Pulmonary artery endothelial cell (primary cell): ENCODE measurements at places on chromosomes 4 and X.

DNA sequence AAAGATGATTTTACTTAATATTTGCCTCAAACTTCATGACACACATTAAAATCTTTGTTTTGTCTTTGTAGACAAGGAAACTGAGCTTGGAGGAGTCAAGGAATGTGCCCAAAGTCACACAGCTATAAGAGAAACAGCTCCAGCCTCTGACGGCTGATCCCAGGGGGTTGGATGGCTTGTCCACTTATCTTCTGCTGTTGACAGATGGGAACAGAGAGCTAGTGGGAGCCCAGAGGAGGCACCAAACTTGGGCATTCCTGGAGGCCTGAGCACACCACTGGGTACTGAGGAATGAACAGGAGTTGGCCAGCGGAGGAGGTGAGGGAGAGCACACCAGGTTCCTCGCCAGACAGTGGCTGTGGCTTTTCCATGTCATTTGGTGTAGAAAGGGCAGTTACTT is 56.4 kb upstream of the GPR78 start:
- no peak for DNase-seq

GRCh38 chrX:133175162-133175561 is 43.0 kb downstream of the TFDP3 start:
- DNase-seq, result no peak

DNA sequence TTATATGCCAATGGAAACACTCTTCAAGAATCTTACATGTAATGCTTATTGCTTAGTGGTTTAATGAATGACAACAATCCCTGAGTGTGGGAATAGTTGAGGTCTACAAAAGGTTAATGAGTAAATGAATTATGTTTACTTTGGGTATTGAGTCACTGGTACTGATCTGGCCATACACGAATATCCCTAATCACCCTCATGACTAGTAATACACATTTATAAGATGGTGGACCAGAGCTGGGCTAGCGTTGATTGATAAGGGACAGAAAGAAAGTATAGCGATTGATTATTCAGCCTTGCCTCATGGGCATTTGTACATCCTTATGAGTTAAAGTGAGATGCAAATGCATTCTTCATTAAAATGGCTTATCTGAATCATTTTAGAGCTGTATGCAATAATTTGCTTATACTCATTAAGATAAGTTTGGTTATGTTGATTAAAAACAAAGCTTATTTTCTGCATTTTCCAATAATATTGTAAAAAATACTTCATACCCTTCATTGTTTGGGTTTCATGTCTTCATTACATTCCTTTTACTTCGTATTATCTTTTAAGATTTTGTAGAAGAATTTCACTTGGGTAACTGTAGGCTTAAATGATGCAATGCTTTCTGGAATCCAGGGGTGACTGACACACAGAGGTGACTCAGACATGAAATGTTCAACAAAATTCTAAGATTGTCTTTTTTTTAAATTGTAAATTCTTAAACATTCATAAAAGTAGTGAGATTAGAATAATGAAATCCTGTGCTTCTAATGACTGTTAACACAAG is 47.4 kb downstream of the FGF2 start:
- DNase-seq, result no peak

GRCh38 chr4:25439918-25440477 is 62.9 kb downstream of the ANAPC4 start:
- peak; percentile 50 for DNase-seq

- DNase-seq, result no peak
Observed at GRCh38 chr4:1402021-1402515, 4.2 kb downstream of the NKX1-1 start.

GRCh38 chrX:13852001-13852695 is 35.3 kb upstream of the GPM6B start:
- DNase-seq, result no peak

GRCh38 chr4:98544141-98544817 is 114.1 kb downstream of the TSPAN5 start:
- DNase-seq, result no peak

- no peak for DNase-seq
Observed at GRCh38 chrX:12563121-12563520, 228.1 kb upstream of the PRPS2 start.

- DNase-seq, result no peak
Observed at GRCh38 chr4:176084769-176085168, 19.1 kb downstream of the WDR17 start.

- no peak for DNase-seq
Observed at GRCh38 chr4:7649741-7650531, 215.2 kb upstream of the PSAPL1 start.

GRCh38 chr4:45082101-45082500 is 355.7 kb upstream of the GNPDA2 start:
- no peak for DNase-seq

DNA sequence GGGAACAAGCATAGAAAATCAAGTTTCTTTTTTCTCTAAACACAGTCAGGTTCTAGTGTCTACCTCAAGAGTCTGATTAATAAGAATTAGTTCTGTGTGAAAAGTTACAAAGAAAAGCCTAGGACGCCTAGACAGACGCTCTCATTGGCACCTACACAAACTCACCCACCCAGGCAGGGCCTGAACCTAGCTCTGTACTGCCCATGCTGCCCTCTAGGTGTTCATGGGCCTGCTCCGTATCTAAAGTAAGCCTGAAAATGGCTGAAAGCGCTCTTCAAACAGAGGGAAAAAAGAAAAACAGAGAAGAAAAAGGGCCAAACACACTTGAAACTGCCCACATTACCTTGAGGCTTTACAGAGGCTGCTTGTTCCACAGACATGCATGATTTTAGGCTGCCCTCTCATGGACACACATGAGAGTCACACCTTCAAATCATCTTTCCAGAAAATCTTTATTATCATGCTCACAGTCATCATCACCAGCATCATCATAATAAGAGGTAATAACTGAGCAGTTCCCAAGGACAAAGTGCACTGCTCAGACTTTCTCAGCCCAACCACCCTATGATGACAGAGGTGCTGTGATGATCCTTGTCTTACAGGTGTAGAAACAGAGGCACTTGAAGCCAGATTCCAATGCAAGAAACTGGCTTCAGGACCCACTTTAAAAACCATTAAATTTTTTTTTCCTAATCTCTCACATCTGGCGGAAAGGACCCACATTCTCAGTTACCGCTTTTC is 49.6 kb downstream of the MAP7D2 start:
- DNase-seq, result no peak

DNA sequence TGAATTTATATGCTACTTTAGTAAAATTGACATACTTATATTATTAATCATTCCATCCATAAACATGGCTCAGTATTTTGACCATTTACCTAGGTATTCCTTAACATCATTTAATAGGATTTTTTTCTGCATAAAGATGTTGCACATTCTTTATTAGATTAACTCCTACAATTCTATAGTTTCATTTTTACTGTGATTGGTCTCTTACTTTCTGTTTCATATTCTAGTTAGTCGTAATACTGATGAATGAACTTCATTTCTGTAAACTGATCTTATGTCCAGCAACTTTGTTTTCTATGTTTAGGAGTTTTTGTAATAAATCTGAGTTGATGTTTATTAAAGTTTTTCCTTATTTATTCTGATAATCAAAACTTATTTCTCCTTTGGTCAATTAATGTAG is 278.2 kb upstream of the CXXC4 start:
- DNase-seq, result no peak

GRCh38 chrX:9482837-9483236 is 18.0 kb downstream of the TBL1X start:
- no peak for DNase-seq

GRCh38 chr4:176539785-176540175 is 220.0 kb downstream of the SPCS3 start:
- no peak for DNase-seq

- no peak for DNase-seq
Observed at GRCh38 chr4:57614257-57614932, 504.2 kb upstream of the IGFBP7 start.

- DNase-seq, result no peak
Observed at GRCh38 chr4:38133711-38134480, 173.7 kb downstream of the PTTG2 start.

DNA sequence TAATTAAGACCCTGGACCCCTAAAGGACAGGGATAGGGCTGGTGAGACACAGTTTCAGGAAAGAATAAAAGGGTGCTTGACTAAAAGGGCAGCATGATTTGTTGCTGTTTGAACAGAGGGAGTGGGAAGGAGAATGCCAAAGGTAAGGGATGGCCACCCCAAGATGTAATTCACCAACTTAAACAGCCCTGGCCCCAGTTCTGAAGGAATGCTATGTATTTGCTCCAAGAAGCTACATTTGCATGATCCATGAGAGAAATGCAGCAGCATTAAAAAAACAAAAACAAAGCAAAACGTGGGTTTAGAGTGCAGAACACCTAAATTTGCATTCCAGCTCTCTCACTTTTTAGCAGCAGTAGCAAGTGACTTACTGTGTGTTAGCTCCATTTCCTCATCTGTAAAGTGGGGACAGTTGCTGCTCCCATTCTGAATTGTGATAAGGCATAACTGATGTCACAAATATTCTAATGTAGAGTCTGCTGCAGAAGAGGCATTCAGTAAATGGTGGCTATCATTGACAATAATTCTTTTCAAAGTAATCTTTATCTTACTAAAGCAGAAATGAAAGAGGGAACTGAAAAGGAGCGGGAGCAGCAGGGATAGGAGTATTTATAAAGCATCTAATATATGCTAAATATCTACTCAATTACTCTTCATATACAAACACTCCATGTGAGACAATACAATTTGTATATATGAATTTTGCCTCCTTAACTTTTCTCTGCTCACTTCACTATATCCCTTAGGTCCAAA is 115.8 kb downstream of the PPARGC1A start:
- no peak for DNase-seq

- DNase-seq, result no peak
Observed at GRCh38 chr4:56680266-56680665, 830 bp downstream of the HOPX start.

GRCh38 chrX:74492720-74493201 is 71.5 kb downstream of the SLC16A2 start:
- DNase-seq, result no peak

DNA sequence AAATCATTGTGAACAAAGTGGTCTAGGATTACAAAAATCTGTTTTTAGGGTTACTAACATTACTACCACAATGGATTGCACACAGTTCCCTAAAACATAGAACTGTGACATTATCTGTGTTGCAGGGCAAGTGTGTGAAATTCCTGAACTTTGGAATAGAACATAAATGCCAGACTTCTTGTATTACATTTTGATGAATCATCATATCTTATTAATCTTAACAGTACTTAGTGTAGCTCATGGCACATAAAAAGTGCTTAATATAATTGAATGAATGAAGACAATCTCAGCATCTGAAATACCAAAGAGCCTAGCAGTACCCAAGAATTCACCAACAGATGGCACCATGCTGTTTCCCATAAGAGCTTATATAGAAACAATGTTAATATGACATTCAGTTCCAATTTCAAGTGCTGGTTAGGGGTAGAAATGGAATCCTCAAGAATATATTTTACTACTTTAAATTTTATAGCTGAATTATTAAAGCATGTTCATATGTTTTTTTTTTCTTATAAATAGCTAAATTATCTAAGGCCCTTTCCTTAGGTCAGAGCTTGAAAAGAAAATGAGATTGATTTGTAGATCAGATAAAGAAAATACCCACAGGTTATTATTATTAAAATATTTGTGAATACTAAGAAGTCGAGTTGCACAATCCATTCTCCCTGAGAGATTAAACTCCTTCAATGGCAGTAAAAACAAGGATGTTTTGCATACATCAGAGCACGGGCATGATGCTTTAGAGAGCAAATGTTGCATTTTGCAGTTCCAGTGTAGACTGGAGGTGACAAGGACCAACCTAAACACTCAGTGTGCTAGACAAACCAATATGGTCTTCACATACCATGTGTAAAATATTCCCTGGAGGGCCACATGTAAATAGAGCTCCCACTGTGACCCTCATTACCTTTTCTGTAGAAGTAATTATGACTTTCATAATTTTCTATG is 25.7 kb upstream of the SHISA3 start:
- peak; percentile 49 for DNase-seq

- no peak for DNase-seq
Observed at GRCh38 chr4:57065730-57066482, 44.3 kb downstream of the IGFBP7 start.

DNA sequence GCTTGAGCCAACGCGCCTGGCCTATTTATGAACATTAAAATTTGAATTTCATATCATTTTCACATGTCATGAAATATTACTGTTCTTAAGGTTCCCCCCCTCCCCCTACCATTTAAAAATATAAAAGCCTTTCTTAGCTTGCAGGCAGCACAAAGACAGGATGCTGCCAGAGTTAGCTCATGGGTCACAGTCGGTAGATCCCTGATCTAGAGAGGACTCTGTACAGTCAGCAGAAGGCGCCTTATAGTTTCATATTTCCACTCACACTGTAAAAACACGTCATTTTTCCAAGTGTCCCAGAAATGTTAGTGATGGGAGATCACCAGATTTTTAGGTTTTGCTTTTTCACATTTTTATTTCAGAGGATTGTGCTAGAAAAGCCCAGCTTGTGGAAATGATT is 12.2 kb downstream of the NOCT start:
- no peak for DNase-seq

DNA sequence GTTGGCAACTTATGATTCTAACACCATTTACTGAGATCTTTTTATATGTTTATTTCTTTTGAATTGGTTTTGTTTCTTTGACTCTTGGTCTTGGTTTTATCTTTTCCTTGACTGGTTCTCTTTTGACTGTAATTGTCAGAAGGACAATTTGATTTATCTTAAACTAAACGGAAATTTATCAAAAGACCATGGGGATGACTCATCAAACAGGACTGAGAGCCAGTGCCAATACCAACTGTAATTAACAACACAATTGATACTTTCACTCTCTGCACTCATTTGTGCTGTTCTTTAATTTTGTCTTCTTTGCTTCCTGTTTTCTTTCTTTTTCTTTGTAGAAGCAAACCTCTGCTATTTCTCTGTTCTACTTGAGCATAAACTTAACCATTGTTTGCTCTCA is 776.8 kb downstream of the CCSER1 start:
- peak; percentile 4 for DNase-seq

DNA sequence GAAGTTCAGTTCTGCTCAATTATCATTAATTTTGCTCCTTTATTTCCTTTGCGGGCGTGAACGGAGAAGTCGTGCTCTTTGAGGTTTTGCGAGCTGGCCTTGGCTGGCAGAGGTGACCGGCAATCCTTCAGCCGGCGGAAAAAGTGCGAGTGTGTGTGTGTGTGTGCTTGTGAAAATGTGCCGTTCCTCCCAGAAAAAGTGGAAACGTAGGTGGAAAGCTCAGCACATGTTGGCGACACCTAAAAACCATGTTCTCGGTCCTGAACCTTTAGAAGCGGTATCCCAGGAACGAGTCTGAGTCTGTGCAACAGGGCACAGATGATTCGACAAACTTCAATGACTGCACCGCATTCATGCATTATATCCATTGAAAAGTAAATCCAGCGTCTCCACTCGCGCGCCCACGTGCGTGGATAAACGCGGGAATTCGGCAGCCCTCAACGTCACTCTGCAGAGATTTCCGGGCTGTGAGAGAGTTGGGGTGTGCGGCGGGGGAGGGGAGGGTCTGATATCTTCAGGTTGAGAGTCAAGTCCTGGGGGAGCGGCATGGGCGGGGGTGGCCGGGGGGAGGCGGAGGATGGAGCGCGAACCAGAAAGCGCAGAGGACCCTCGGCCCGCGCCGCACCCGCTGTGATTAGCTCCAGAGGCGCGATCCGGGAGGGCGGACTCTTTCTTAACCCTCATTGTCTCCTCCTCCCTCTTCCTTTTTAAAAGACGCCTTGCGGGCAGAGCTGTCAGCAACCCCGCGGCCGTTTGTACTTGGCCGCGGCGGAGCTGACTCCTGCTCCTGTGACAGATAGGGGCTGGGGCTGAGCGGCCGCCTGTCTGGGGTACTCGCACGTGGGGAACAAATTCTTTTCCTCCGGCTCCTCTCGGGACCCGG is at the start of gene SHISA3:
TSS of gene SHISA3 (plus strand) at position 737 of the 883 bp plus-strand sequence. CDS start 569 bp downstream, outside the sequence.
- DNase-seq, result no peak

GRCh38 chr4:143986180-143986579 is 33.0 kb downstream of the GYPB start:
- no peak for DNase-seq

GRCh38 chrX:24080704-24081103 is 25.9 kb downstream of the EIF2S3 start:
- DNase-seq, result no peak
